ENCODE measurements at places on chromosomes 16 and 17.
A peak's percentile ranks its signal among the peaks of the same experiment; 100 is the strongest.

DNA sequence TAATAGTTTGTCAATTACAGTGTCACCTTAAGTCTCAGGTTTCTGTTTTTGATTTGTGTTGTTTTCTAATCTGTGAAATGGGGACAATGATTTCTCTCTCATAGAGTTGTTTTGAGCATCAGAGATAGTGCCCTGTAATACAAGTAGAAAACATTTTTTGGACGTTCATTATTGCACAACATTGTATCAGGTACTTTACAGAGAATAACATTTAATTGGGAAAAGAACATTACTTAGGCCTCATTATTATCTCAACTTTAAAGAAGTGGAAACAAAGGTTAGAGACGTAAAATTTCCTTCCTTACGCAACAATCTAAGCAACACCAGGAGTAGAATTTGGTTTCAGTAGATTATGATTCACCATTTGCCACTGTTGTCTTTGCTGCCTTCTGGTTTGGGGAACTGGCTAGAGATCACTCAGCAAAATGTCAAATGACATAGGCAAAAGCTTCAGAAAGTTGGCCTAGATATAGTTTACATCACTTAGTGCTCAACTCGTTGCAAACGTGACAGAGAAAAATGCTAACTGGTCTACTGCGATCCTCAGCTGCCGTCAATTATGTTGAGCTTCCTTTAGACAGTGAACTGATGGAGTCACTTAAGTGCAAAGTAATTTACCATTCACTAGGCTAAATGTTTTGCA, 1026.8 kb downstream of the CDH11 start:
- DNase-seq, result no peak

- peak; percentile 67 for DNase-seq
Observed at GRCh38 chr17:79400989-79401703, 209.7 kb downstream of the RBFOX3 start.

- no peak for DNase-seq
Observed at GRCh38 chr16:62967611-62968010, 931.4 kb upstream of the CDH8 start.

GRCh38 chr17:20896153-20896649, 146.6 kb downstream of the USP22 start:
- peak; percentile 4 for DNase-seq

- DNase-seq, result no peak
Observed at GRCh38 chr16:88069397-88070168, 118.3 kb downstream of the BANP start.

DNA sequence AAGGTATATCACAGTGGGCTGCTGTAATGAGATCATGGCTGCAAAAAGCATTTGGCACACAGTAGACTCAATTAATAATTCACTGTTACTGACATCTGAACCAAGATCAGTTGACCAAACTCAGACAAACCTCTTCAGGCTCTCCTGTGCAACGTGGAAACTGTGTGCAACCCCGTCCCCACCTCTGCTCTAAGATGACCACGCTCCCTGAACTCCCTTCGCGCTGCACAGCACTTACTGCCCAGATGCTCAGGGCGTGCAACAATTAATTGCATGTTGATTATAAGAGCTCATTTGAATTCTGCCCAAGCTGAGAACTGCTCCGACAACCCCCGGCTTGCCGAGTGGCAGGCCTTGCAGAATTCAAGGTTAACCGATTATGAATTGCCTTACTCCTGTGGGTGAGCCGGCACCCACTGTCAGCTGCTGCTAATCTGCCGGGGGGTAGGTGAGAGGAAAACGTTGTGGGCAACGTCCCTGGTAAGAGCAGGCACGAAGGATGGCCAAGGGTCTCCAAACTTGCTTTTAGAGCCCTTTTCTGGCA, 1.3 kb upstream of the GSG1L start:
- no peak for DNase-seq

- no peak for DNase-seq
Observed at GRCh38 chr16:79001156-79001967, 599.2 kb downstream of the MAF start.

- DNase-seq, result no peak
Observed at GRCh38 chr16:68155425-68155824, 70.3 kb downstream of the NFATC3 start.

GRCh38 chr16:17917316-17918019, 419.1 kb downstream of the NPIPA8 start:
- DNase-seq, result no peak

DNA sequence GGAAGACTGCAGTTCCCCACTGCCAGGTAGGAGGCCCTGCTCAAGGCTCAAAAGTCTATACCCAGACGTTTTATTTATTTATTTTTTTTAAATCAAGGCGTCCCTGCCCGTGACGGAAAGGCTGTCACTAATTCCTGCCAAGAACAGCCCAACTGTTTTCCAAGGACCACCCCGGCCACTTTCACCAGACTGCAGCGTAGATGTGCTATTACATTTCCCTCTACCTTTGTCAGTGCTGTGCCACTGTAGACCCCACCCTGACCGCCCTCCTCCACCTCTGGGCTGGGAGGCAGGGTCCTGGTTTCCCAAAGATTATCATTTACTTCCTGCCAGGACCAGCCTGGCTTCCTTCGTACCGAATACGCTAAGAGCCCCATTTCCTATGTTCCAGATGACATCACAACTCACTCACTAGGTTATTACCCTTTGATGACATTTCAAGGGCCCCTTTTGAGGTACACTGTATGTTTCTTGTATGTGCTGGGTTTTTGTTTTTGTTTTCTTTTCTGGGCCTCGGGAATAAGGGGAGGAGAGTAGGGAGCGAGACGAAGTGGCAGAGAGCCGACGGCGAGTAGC, 6.3 kb upstream of the RNF227 start:
- no peak for DNase-seq

DNA sequence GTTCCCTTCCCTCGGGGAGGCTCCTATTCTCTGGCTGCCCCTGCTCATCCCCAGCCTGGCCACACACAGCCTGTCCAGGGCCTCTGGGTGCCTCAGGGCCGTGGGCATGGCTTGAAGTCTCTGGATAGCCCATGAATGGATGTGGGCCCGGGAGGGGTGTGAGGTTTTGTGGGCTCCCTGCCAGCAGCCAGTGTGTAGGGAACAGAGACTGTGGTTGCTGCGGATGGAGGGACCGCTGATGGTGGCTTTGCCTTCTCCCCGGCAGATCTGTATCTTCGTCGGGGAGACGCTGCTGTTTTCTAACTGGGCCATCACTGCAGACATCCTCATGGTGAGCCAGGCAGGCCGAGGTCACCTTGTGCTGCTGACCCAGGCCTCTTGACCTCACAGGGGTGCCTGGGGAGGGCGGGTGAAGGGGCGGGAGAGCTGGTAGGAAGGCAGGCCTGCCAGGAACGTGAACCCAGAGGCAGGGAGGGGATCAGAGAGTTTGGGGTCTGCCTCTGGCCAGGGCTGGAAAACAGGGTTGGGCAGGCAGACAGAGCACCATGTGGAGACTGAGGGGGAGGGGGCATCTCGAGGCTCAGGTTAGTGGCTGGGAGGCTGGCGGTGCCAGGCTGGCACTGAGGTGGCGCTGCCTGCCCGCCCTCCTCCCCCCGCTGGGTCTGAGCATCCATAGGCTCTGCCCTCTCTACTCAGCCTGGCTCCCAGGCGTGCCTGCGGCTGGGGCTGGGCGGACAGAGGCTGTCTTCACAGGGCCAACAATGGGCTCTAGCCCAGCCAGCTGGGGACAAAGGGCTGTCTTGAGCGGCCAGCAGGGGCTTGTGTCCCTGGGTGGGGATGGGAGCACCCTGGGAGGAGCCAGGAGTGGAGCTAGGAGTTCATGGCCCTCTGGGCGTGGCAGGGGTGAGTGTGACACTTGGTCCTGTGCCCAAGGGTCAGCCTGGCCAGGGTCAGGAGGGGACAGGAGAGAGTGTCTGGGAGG, 21.4 kb downstream of the MYBBP1A start:
- peak; percentile 21 for DNase-seq

GRCh38 chr17:2511138-2511461, 588 bp downstream of the METTL16 start:
- no peak for DNase-seq

DNA sequence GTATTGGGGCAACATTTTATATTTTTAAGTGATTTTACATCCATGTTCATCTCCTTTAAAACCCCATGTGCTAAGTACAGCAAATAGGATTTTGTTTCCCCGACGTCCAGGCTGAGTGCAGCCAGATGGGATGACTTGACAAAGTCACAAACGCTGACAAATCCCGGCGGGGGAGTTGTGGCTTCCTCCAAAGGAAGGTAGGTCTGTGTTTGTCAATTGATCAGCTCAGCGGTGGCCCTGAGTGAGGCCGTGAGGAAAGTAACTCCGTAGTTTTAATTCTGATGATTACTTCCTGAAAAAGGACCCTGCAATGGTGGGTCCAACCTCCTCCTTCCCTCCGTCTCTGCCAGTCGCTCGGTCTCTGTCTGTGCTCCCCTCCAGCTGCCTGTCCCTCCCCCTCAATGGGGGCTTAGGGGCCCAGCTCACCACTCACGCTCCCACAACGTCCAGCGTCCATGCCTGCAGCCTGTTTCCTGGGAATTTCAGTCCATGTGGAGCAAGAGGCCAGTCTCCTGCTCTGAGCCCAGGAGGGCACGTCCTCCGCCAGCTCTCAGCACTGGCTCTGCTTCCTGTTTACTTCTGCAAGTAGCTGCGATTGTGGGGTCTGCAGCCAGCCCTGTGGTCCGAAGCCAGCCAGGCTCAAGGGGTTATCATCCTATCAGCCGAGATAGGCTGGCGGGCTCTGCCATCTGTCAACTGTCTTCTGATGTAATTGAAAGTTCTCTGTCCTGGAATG, 209.4 kb upstream of the FOXF1 start:
- DNase-seq, result no peak

DNA sequence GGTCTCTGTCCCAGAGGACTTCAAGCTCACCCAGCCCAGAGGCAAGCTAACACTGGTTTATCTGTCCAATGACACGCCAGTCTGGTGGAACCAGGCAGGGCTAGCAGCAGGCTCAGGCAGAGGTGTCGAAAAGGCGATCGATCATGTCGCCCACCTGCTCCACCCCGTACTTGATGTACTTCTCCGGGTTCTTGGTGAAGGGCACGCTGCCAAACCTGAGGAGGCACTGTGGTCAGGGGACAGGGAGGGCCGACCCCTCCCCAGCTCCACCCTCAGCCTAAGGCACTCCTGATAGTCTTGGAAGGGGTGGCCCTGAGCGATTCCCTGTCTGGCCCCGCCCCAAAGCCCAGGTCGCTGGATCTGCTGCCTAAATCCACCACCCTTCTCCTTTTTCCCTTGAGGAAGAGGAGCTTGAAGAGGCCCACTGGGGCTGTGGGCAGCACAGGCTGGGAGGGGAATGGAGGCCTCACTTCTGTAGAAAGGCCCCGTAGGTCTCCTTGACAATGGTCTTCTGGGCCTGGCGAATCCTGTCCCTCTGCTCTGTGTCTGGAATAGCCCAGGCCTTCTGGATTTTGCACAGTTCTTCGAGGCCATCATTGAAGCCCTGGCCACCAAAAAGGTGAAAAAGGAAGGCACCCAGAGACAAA, 4.7 kb downstream of the ZACN start:
- DNase-seq, result no peak

GRCh38 chr17:8117980-8118768, at the start of gene ALOXE3:
TSS of gene ALOXE3 (minus strand) at chr17:8118514. CDS start at chr17:8117990, 524 bp downstream.
- DNase-seq, result peak; percentile 93

DNA sequence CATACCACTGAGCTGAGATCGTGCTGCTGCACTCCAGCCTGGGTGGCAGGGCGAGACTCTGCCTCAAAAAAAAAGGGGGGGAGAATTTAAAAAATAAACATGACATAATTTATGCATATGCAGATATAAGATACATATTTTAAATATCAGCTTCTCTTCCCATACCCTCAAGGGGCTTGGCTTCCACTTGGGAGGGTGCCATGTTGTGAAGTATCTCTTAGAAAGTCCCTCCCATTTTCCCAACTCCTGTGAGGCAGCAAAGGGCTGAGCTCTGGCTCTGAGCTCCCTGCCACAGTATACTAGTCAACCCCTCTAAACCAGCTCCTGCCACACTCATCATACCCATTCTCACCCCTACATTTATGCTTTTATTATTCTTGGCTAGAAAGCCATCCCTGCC, 39.4 kb downstream of the MYH11 start:
- DNase-seq, result no peak

GRCh38 chr16:27867122-27868110, 196.1 kb downstream of the GSG1L start:
- DNase-seq, result peak; percentile 88

GRCh38 chr17:68522266-68522665, 10.0 kb downstream of the PRKAR1A start:
- no peak for DNase-seq

GRCh38 chr16:11254913-11255736, 879 bp downstream of the SOCS1 start:
- peak; percentile 63 for DNase-seq

DNA sequence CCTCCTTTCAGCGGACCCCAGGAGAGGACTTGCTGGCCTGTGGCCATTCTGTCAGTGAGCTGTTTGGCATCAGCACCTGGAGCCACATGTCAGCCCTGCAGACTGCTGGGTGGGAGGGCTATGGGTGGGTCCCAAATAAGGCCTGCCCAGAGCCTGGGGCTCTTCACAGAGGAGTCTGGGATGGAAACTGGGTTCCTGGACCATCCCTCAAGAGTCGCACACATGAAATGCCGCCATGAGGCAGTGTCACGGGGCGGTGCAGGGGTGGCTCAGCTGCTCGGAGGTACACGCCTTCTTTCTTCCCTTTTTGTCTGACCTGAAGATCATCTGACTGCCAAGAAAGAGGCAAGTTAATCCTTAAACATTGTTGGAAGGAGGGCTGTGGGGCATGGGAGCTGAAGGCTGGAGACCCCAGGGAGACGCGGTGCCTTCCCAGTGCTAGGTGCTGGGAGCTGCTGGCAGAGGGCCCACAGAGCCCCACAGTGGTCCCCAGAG, 14.8 kb downstream of the MPRIP start:
- no peak for DNase-seq

- DNase-seq, result no peak
Observed at GRCh38 chr16:82081264-82081663, 46.2 kb downstream of the HSD17B2 start.

- DNase-seq, result no peak
Observed at GRCh38 chr16:69555437-69555836, 10.3 kb upstream of the NFAT5 start.

- DNase-seq, result no peak
Observed at GRCh38 chr17:48571826-48572417, 6.2 kb downstream of the HOXB4 start.

- DNase-seq, result no peak
Observed at GRCh38 chr16:26857371-26857770, 209.4 kb upstream of the C16orf82 start.

- no peak for DNase-seq
Observed at GRCh38 chr16:13611596-13611995, 308.4 kb upstream of the ERCC4 start.

GRCh38 chr17:19010729-19011505, 6.4 kb upstream of the FAM83G start:
- peak; percentile 81 for DNase-seq

DNA sequence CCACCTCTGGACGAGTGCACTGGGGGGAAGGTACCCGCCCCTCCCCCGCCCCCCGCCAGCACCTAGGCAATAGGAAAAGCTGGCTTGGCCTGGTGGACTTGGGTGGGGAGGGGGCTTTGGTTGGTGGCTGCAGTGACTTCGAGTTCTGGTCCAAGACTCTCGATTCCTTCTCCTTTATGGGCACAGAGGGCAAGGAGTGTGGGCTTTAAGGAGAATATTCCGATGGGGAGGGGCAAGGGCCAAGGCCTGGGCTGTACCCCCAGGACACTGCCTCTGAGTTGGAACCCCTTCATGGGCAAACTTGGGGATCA, 409 bp downstream of the ACSF2 start:
- DNase-seq, result no peak
